ENCODE measurements at places on chromosomes 7 and 10.

- DNase-seq: no peak
These were observed 15.8 kb downstream of the MACC1 start for GRCh38 chr7:20201380-20201779.

DNA sequence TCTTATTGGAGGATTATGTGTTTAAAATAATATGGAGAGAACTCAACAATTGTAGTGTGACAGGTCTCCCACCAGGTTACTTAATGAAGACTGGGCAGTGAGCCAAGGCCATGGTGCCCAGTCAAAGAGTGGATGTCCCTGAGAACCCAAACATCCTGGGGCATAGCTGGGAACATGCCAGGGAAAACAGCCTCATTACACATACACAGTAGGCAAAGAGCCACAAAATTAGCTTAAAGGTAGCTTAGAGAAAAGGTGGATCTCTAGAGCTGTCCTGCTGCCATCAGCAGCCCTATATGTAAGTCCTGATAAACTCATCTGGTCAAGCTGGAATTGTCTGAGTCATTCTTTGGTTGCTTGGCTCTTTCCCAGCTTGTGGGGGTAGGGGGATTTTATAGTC, 287.8 kb downstream of the PHF14 start:
- no peak for DNase-seq

DNA sequence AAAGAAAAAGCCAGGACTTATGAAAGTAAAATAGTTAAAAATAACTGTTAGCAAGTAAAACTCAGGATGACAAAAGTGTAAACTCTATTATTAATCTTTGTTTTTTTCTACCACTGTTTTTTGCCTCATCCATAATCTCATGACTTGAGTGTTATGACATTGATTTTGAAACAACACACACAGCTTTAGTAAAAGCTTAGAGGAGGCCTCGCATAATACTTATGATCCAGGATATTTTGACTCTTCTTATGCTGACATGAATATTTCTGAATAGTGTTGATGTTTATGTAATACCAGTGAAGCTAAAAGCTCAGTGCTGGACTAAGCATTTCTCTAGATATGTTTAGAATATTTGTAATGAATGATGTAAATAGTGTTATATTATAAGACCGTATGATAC, 10.5 kb downstream of the KAT6B start:
- DNase-seq: no peak

DNA sequence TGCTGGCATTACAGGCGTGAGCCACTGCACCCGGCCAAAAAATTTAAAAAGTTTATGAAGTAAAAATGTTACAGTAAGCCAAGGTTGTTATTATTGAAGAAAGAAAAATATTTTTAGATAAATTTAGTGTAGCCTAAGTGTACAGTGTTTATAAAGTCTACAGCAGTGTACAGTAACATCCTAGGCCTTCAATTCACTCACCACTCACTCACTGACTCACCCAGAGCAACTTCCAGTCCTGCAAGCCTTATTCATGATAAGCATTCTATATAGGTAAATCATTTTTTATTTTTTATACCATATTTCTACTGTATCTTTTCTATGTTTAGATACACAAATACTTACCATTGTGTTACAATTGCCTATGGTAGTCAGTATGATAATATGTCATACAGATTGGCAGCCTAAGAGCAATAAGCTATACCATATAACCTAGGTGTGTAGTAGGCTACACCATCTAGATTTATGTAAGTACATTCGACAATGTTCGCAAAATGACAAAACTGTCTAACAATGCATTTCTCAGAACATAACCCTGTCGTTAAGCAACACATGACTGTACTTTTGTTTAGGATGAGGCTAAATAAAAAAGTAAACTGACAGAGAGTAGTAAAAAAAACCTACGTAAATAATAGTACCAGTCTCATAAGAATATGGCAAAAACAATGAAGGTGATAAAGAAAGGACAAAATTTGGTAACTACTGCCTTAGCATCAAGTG, 77.8 kb upstream of the FAM133B start:
- DNase-seq: no peak

- no peak for DNase-seq
These were observed 133.7 kb upstream of the TNS3 start for GRCh38 chr7:47715631-47716068.

DNA sequence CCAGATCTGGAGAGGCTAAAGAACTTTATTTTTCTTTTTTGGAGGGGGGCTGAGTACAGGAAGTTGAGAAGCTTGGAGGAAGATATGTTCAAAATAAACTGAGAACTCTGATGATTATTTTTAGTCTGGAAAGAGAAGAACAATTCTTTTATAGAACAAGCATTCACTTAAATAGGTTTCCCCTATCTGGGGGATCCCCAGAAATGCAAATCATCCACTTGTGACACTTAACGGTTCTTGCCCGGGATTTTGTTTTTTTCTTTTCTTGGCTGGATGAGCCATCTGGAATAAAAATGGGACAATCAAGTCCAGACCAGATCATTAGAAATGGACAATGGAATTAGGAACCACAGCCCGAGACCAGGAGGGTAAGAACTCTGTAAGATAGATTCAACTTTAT, 95.9 kb upstream of the EGR2 start:
- DNase-seq: no peak

DNA sequence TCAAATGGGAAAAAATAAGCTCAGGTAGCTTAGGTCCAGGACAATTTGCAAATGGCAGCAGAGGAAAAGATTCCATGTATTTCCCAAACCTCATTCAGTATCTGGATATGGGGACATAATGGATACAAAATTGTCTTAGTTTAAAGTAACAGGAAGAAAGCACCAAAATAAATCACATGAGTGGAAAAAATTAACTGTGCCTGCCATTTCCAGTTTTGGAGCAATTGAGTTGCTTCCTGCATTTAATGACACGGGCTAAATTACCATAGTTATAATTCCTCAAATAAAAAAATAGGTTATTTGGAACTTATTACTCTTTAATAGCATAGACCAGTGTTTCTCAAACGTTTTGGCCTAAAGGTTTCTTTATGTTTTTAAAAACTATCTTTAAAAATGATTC, 6.3 kb upstream of the STAMBPL1 start:
- DNase-seq: no peak

GRCh38 chr10:24995072-24995471, 20.9 kb downstream of the ENKUR start:
- DNase-seq: no peak

- DNase-seq: no peak
These were observed 12.6 kb downstream of the AP3M1 start for GRCh38 chr10:74137992-74138391.

Data from CD8-positive, alpha-beta T cell (primary cell).